ENCODE measurements at places on chromosomes 11 and 22.
A peak's percentile ranks its signal among the peaks of the same experiment; 100 is the strongest.

DNA sequence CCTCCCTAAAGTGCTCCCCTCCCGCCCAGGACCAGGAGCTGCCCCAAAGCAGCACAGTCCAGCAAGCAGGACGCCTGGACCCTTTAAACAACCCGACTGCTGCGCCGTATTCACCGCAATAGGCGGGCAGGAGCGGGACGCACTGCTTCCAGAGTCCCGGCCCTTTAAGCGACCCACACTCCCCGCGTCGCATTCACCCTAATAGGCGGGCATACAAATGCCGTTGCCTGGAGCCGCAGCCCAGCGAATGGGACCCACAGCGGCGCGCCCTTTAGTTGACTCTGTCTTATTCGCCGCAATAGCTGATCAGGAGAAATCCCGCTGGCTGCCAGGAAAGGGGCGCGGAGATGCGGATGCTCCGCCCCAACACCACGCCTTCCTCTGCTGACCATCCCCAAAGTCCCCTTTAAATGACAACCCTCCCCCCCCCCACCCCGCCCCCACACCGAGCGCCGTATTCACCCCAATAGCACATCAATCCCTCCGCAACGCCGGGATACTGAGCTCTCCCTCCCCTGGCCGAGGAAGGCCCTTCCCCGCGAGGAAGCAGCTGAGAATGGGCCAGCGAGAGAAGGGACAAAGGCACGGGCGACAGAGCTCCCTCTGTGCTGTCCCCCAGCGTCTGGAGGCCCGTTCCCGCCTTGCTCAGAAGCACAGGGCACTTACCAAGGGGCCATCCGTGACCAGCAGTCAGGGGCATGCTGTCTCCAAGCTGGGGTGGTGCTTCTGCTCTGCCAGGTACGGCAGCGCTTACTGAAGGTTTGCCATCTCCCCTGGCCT lies 4.7 kb downstream of the OSBPL5 start:
- peak; percentile 72 for DNase-seq

- no peak for DNase-seq
These were observed 15.1 kb upstream of the CSRP3 start for GRCh38 chr11:19216709-19217374.

GRCh38 chr22:46542011-46542985 lies 4.9 kb upstream of the CELSR1 start:
- DNase-seq, result peak; percentile 76

DNA sequence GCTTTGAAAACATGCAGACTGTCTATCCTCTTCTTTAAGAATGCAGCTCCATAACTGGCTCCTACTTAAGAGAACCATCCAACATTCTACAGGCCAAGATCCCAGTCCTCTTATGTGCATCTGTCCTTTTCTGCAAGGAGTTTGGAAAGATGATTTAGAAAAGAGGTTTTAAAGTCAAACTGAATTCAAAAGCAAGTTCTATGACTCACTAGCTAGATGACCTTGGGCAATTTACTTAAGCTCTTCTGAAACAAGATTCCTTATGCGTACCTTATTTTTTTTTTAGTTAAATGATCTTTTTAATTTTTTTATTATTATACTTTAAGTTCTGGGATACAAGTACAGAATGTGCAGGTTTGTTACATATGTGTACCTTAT lies 29.2 kb downstream of the GUCY1A2 start:
- DNase-seq, result no peak

DNA sequence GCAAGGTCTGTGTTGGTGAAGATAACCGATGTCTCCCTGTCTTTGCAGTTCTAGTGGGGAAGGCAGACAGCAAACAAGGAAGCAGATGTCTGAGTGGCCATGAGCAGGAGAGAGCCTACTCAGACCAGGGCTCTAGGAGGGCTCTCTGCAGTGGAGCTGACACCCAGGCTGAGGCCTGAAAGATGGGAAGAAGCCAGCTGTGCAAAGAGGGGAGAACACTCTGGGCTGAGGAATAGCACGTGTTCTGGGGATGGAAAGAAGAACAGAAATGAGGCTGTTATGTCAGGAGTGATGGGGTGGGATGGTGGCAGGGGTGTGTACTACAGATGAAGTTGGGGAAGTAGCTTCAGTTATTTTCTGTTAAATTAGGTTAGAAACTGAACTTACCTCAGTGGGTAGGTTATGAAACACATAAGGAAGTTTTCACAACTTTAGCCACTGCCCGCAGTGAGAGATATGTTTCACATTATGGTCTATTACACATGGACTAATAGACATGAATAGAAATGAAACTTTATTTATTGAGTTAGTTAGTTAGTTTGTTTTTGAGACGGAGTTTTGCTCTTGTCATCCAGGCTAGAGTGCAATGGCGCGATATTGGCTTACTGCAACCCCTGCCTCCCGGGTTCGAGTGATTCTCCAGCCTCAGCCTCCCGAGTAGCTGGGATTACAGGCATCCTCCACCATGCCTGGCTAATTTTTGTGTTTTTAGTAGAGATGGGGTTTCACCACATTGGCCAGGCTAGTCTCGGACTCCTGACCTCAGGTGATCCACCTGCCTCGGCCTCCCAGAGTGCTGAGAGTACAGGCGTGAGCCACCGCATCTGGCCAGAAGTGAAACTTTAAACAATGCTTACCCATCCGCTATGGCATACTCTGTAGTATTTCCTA lies 7.8 kb downstream of the DCPS start:
- DNase-seq, result no peak

Measured in dermis microvascular lymphatic vessel endothelial cell (primary cell).